ENCODE measurements at places on chromosomes 3 and 15. TPM values are rescaled to one million over a fixed set of nuclear protein-coding genes. Genes with fewer than 3 reads are reported as not detected.

- no peak for DNase-seq
Measured at GRCh38 chr3:134296616-134297015, 46.0 kb upstream of the RYK start.

PTPRG gene
- 1.2 TPM for polyA plus RNA-seq

GRCh38 chr3:632571-633170 lies 436.1 kb downstream of the CHL1 start:
- DNase-seq: no peak

- no peak for DNase-seq
Measured at GRCh38 chr3:123767009-123767372, 117.1 kb downstream of the MYLK start.

GRCh38 chr3:52297242-52298148 lies 9.9 kb downstream of the GLYCTK start:
- no peak for DNase-seq

GRCh38 chr15:84647726-84648125 lies 6.4 kb downstream of the WDR73 start:
- DNase-seq: no peak

- DNase-seq: no peak
Measured at GRCh38 chr3:190053919-190054672, 66.6 kb downstream of the P3H2 start.

- DNase-seq: no peak
Measured at GRCh38 chr15:93173369-93173768, 84.4 kb upstream of the RGMA start.

SLC2A2 gene
- not detected for polyA plus RNA-seq

- no peak for DNase-seq
Measured at GRCh38 chr3:160040181-160040580, 51.5 kb downstream of the IL12A start.

FAM3D gene
- polyA plus RNA-seq: 356 TPM

ZCWPW2 gene
- 0.92 TPM for polyA plus RNA-seq

GRCh38 chr15:61017109-61017508 lies 212.0 kb downstream of the RORA start:
- DNase-seq: no peak

MESP2 gene
- polyA plus RNA-seq: 1.8 TPM

HGD gene
- polyA plus RNA-seq: 54.1 TPM

- DNase-seq: no peak
Measured at GRCh38 chr15:70775160-70775559, 11.8 kb upstream of the UACA start.

DNA sequence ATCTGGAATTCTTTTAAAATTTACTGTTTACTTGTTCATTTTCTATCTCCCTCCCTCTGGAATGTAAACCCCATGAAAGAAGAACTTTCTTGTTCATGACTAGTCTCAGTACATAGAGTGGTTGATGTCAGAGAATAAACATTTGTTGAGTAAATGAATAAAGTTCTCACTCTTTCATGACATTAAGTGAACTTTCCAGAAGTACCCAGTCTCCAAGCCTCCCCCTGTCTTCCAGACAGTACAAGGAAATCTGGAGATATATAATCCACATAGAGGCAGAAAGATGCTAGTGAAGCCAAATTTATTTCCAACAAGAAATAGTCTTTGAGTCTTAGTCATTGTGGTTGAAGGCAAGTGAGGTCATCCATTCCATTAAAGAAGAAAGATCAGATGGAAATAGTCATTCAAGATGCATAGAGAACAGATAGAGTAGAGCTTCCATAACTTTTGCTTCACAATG lies 71.5 kb upstream of the GALNT15 start:
- DNase-seq: no peak

NOX5 gene
- not detected for polyA plus RNA-seq

DNA sequence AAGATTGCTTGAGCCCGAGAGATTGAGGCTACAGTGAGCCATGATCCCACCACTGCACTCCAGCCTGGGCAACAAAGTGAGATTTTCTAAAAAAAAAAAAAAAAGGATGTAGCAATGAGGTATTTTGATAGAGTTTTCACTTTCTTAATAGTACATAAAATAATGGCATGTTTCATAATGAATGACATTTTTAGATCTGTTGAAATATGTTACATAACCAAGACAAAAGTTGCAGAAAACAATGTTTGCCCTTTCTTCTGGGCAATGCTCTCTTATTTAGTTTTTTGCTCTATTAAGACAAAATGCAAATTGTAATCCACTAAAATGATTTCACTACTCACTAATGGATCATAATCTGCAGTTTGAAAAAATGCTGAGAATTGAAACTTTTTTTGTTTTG lies 4.4 kb upstream of the MAPK6 start:
- no peak for DNase-seq

CADM2 gene
- polyA plus RNA-seq: 0.46 TPM

GRCh38 chr3:106290304-106290997 lies 421.6 kb upstream of the CBLB start:
- no peak for DNase-seq

DNA sequence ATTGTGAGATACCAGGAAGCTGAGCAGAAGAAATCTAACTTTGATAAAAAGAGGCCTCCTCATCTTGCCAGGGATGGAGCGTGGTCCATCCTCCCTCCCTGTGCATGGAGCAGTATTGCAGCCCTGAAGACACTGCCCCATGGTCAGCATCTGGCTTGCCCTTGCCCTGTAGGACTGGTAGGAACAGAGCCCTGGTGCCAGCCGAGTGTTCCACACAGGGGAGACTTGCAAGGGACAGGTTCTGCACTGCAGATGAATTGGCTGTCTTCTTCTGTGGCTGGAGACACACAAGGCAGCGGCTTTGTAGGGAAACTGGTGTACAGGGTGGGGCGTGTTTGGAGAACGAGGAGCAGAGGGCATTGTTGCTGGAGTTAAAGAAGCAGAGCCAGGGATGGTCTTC lies 110.5 kb downstream of the APBA2 start:
- no peak for DNase-seq

DNA sequence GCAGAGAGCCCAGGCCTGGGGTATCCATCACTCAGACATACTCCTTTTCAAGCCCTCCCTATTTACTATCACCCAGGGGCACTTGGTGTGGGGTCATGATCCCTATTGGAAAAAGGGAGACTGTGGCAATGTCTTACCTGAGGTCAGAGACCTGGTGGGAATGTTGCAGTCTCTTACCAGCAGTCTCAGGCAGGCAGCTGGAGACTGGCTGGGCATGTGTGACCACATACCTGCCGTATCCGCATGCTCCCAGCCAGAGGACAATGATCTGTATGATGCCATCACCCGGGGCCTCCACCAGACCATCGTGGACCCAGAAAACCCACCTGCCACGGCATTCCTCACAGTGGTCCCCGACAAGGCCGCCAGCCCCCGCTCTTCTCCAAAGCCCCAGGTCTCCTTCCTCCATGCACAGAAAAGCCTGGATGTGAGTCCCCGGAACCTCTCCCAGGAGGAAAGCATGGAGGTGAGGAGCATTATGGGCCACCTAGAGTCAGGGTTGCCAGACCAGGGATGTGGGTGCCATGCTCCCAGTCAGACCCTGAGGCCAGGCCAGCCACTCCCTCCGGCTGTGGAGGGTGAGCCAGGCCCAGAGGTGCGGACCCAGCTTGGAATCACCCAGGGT lies 5.9 kb downstream of the SH2D7 start:
- peak; percentile 55 for DNase-seq

ATP2B2 gene
- polyA plus RNA-seq: not detected

GRCh38 chr3:133448478-133449122 lies 48.7 kb downstream of the BFSP2 start:
- no peak for DNase-seq

DNA sequence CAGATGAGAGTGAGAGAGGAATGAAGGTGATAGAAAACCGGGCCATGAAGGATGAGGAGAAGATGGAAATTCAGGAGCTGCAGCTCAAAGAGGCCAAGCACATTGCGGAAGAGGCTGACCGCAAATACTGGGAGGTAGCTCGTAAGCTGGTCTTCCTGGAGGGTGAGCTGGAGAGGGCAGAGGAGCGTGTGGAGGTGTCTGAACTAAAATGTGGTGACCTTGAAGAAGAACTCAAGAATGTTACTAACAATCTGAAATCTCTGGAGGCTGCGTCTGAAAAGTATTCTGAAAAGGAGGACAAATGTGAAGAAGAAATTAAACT lies 88.9 kb downstream of the EOMES start:
- no peak for DNase-seq

FRMD5 gene
- 0.92 TPM for polyA plus RNA-seq

GPR27 gene
- polyA plus RNA-seq: 0.60 TPM

MUC20 gene
- 13.9 TPM for polyA plus RNA-seq

GRCh38 chr3:127455541-127456450 lies 134.7 kb downstream of the TPRA1 start:
- peak; percentile 72 for DNase-seq

- DNase-seq: peak; percentile 27
Measured at GRCh38 chr15:23422946-23423708, 23.9 kb downstream of the GOLGA6L2 start.

GRCh38 chr3:159760046-159760445 lies 228.6 kb upstream of the IL12A start:
- no peak for DNase-seq

GRCh38 chr3:24493746-24494617 lies 668 bp downstream of the THRB start:
- peak; percentile 91 for DNase-seq

OSBPL10 gene
- 8.5 TPM for polyA plus RNA-seq

GRCh38 chr3:14845826-14846225 lies 27.1 kb downstream of the FGD5 start:
- no peak for DNase-seq

GRCh38 chr3:194985031-194985578 lies 285.9 kb downstream of the XXYLT1 start:
- peak; percentile 89 for DNase-seq

DNA sequence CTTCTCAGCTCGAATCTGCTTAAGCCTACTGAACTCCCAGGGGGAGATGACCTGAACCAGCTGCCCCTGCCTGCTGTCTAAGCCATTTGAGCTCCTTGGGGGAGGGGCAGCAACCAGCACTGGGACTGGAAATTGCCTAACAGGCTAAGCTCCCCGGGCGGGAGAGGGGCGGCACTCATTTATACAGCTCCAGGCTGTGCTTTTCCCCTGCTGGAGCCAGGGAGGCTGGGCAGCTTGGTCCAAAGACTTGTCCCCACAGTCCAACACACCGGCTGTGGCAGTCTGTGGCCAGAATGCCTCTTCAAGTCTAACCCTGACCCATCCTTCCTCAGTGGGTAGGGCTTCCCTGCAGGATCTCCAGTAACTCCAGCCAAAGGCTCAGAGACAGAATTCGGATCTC lies 1241.5 kb downstream of the ROBO2 start:
- DNase-seq: peak; percentile 59

DNA sequence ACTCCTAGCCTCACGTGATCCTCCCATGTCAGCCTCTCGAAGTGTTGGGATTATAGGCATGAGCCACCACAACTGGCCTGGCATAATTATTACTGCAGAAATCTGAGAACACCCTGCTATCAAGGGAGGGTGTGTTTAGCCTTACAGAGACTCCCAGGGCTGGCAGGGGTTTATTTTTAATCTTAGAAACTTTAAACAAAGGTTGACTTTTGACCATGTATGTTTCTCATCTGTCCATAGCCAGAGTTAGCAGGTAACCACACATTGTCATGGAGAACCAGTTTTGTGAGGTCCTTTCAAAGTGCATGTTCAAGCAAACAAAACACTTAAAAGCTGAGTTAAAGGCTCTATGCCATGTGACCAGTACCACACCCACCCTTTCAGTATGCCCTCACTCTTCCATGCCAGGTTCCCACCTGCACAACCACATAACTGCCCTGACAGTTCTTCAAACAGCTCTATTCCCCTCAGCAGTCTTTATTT lies 11.1 kb downstream of the SIAH2 start:
- DNase-seq: no peak

GRAMD2A gene
- not detected for polyA plus RNA-seq

DNA sequence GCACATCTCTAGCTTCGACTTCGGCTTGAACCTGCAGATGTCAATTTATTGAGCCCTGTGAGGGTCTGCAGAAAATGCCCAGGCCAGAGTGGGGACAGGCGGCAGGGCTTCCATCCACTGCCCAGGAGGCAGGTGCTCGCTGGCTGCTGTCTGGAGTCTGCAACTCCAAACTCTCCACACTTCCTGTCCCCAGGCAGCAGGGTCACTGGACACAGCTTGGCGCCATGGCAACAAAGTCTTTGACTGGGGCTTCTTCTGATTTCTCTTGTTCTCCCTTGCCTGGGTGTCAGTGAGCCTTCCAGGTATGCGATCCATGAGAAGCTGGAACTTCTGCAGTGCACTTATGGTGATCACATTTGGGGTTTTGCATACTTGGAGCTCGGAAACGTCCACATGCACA lies 33.5 kb downstream of the SV2B start:
- DNase-seq: no peak

PIGZ gene
- 23.4 TPM for polyA plus RNA-seq

- DNase-seq: no peak
Measured at GRCh38 chr3:41234823-41235721, 35.8 kb downstream of the CTNNB1 start.

ATP6V1A gene
- polyA plus RNA-seq: 22.2 TPM

- no peak for DNase-seq
Measured at GRCh38 chr15:63408524-63408923, 26.9 kb upstream of the CA12 start.

OIP5 gene
- 10.8 TPM for polyA plus RNA-seq

DNA sequence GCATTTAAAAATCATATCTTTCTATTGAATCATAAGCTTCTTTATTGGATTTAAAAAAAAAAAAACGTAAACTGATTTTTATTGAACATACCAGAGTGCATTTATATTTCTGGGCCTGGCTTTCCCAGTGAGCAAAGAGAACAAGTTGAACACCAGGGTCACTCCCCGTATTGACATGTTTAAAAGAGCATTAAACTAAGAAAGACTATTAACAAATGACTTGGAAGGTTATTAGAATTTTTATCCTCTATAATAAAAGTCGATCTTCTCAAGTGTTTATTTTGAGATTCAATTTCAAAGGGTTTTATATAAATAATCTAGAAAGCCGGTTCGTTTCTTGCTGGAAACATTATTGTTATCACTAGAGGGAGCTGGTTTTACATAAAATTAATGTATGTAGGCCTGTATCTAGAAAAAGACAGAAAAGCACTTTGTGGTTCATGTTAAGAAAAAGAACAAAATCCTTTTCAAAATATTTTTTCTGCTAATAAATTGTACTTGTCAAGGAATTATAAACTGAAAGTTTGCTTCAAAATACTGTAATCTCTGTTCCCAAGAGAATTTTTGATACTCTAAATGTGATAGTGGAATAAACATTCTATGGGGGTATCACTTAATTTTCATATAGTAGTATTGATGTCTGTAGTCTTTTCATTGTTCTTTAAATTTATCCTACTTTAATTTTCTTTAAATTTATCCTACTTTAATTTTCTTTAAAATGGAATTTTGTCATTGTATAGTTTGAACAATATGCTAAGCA lies 321.8 kb upstream of the MME start:
- DNase-seq: no peak

STXBP5L gene
- polyA plus RNA-seq: under 0.01 TPM

Measured in sigmoid colon (tissue), 7 donors.